ENCODE measurements at places on chromosomes 1 and 21. TPM values are rescaled to one million over a fixed set of nuclear protein-coding genes. Genes with fewer than 3 reads are reported as not detected.

GRCh38 chr1:13723810-13724209 lies 23.8 kb downstream of the PRDM2 start:
- DNase-seq = no peak
- H3K4me1 ChIP-seq = peaks cover 8% of the 10 kb centered on the region
- H3K36me3 ChIP-seq = no peaks in the 10 kb centered on the region
- H3K27me3 ChIP-seq = peaks cover 67% of the 10 kb centered on the region

GRCh38 chr21:36507397-36508018 lies 27.6 kb upstream of the CLDN14 start:
- DNase-seq = no peak
- no peaks in the 10 kb centered on the region for H3K27me3 ChIP-seq
- H3K27ac ChIP-seq = no peak overlapping the region
- no peaks in the 10 kb centered on the region for H3K36me3 ChIP-seq
- H3K4me1 ChIP-seq = no peaks in the 10 kb centered on the region

GRCh38 chr21:41957991-41958766 lies 4.4 kb upstream of the C2CD2 start:
- no peak overlapping the region for H3K4me3 ChIP-seq
- H3K27me3 ChIP-seq = peaks cover 1% of the 10 kb centered on the region
- H3K4me1 ChIP-seq = peaks cover 3% of the 10 kb centered on the region
- no peaks in the 10 kb centered on the region for H3K36me3 ChIP-seq
- no peak overlapping the region for H3K27ac ChIP-seq
- no peak for DNase-seq

GRCh38 chr1:169108863-169109560 lies 2.5 kb downstream of the ATP1B1 start:
- no peak overlapping the region for H3K27ac ChIP-seq
- H3K4me3 ChIP-seq = no peak overlapping the region
- no peaks in the 10 kb centered on the region for H3K27me3 ChIP-seq
- peaks cover 19% of the 10 kb centered on the region for H3K4me1 ChIP-seq
- DNase-seq = no peak

GRCh38 chr1:171817511-171818265 lies 23.6 kb upstream of the DNM3 start:
- DNase-seq = no peak
- H3K27me3 ChIP-seq = no peaks in the 10 kb centered on the region
- no peak overlapping the region for H3K27ac ChIP-seq
- no peaks in the 10 kb centered on the region for H3K36me3 ChIP-seq
- no peaks in the 10 kb centered on the region for H3K4me1 ChIP-seq
- peak overlapping the region; percentile 13 for H3K4me3 ChIP-seq

GRCh38 chr21:15164678-15165303 lies 100.0 kb upstream of the NRIP1 start:
- H3K4me3 ChIP-seq = no peak overlapping the region
- no peak overlapping the region for H3K27ac ChIP-seq
- no peaks in the 10 kb centered on the region for H3K36me3 ChIP-seq

- no peaks in the 10 kb centered on the region for H3K36me3 ChIP-seq
- no peak overlapping the region for H3K4me3 ChIP-seq
- H3K27me3 ChIP-seq = no peaks in the 10 kb centered on the region
- H3K4me1 ChIP-seq = peaks cover 6% of the 10 kb centered on the region
- DNase-seq = no peak
Observed at GRCh38 chr1:243268751-243269460, 13.1 kb downstream of the SDCCAG8 start.

GRCh38 chr1:175131095-175131494 lies 61.5 kb downstream of the KIAA0040 start:
- H3K27me3 ChIP-seq = no peaks in the 10 kb centered on the region
- H3K36me3 ChIP-seq = no peaks in the 10 kb centered on the region
- no peak overlapping the region for H3K4me3 ChIP-seq
- peaks cover 16% of the 10 kb centered on the region for H3K4me1 ChIP-seq

GRCh38 chr1:205284420-205285144 lies 37.0 kb downstream of the NUAK2 start:
- H3K4me3 ChIP-seq = no peak overlapping the region
- DNase-seq = peak; percentile 87
- H3K36me3 ChIP-seq = no peaks in the 10 kb centered on the region
- H3K27me3 ChIP-seq = no peaks in the 10 kb centered on the region
- peaks cover 9% of the 10 kb centered on the region for H3K4me1 ChIP-seq

DNA sequence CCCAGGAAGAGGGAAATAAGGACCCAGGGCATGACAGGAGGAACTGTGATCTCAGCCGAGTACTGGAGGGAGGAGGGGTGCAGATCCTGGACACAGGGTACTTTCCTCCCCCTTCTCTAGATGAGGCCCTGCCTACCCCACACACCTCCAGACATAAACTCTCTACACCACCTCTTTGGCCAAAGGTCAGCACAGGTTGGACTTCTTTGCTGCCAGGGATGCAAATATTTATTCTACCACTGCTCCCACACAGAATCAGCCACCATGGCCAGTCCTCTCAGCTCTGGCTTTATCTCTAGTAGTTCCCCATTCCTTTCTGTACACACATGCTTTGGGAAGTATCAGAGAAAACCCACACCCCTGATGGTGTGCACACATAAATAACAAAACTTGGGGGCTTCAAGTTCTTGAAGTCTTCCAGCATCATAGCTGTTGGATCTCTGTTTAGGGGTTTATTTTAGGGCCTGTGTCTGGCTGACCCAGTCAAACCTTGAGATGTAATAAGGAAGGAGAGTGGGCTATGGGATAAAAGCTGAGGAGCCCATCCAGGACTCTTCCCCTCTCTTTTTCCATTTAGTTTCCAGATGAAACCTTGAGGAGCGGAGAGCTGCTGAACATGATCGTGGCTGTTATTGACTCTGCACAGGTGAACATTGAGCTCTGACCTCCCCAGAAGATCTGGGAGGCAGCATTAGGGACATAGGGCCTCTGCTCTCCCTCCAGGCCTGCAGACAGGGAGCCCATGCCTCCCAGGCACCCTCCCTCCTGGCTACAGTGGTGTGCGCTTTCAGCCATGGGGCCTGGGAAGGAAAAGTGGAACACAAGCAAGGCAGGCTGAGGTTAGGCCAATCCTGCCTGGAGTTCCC lies 6.7 kb upstream of the SLC27A3 start:
- H3K4me3 ChIP-seq = no peak overlapping the region
- H3K36me3 ChIP-seq = peaks cover 21% of the 10 kb centered on the region
- H3K4me1 ChIP-seq = no peaks in the 10 kb centered on the region
- no peak for DNase-seq
- H3K27ac ChIP-seq = no peak overlapping the region

DNA sequence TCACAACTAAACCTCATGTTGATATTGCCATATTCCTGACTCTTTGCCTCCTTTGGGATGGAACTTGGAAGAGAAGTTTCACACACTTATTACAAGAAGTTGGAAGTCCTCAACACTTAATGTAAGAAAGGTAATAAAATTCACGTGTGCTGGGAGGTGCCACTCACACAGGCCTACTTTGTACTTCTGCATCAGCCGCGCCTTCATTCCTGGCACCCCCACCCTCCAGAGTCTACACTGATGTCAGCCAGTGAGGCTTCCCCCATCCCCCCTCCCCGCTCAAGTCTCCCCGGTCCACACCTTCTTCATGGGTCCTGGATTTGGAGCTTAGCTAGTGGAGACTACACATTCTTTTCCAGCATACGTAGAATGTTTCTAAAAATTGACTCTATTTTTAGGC lies 24.8 kb upstream of the SLC45A1 start:
- no peak overlapping the region for H3K4me3 ChIP-seq
- no peak overlapping the region for H3K27ac ChIP-seq
- no peaks in the 10 kb centered on the region for H3K27me3 ChIP-seq
- H3K4me1 ChIP-seq = no peaks in the 10 kb centered on the region

- H3K27me3 ChIP-seq = no peaks in the 10 kb centered on the region
- no peaks in the 10 kb centered on the region for H3K36me3 ChIP-seq
- no peak overlapping the region for H3K27ac ChIP-seq
- DNase-seq = no peak
- H3K4me3 ChIP-seq = no peak overlapping the region
- peaks cover 17% of the 10 kb centered on the region for H3K4me1 ChIP-seq
Observed at GRCh38 chr1:11781297-11781696, 19.3 kb downstream of the C1orf167 start.

- no peak overlapping the region for H3K4me3 ChIP-seq
- H3K27me3 ChIP-seq = no peaks in the 10 kb centered on the region
- DNase-seq = no peak
- H3K4me1 ChIP-seq = no peaks in the 10 kb centered on the region
- no peaks in the 10 kb centered on the region for H3K36me3 ChIP-seq
Observed at GRCh38 chr1:183982172-183982963, 55.2 kb downstream of the COLGALT2 start.

GRCh38 chr1:226661965-226662364 lies 77.1 kb downstream of the ITPKB start:
- H3K36me3 ChIP-seq = no peaks in the 10 kb centered on the region
- DNase-seq = no peak
- peaks cover 3% of the 10 kb centered on the region for H3K4me1 ChIP-seq

GRCh38 chr1:89190017-89190416 lies 8.7 kb downstream of the GBP4 start:
- no peak for DNase-seq
- no peaks in the 10 kb centered on the region for H3K36me3 ChIP-seq
- no peaks in the 10 kb centered on the region for H3K4me1 ChIP-seq
- no peak overlapping the region for H3K27ac ChIP-seq
- no peaks in the 10 kb centered on the region for H3K27me3 ChIP-seq

DNA sequence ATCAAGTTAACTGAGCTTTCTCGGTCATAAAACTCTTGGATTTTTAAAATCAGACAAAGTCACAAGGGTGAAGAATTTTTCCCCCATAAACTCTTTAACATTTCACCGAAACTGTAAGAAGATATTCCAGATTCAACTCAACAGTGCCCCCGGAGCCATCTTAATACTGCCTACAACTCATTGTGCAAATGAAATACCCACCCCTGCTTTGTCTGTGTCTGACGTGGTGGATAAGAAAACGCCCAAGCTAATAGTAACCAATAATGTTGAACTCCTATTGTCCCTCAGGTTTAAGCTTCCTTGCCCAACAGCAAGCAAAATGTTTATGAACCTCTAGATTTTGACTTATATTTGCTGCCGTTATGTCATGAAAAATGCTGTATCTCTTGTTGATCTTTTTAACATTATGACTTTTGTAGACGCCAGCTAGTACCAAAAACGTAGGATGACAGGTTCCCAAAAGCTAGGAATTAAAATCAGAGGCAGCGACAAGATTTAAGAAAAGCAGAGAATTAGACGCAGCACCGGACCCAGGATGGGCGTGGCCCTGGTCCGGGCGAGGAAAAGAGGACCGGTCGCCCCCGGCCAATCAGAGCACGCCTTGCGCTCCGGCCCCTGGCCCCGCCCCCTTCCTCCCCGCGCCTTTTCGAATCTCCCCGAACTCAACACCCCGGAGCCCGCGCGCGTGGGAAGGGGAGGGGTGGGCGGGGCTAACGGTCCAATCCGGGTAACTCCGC lies 1.1 kb downstream of the STMN1 start:
- peak; percentile 73 for DNase-seq
- peaks cover 9% of the 10 kb centered on the region for H3K4me1 ChIP-seq
- H3K27me3 ChIP-seq = no peaks in the 10 kb centered on the region
- H3K4me3 ChIP-seq = peak overlapping the region; percentile 95
- H3K27ac ChIP-seq = peak overlapping the region; percentile 24

GRCh38 chr21:17699524-17700189 lies 87.0 kb upstream of the BTG3 start:
- H3K4me1 ChIP-seq = no peaks in the 10 kb centered on the region
- no peak for DNase-seq
- H3K27ac ChIP-seq = no peak overlapping the region
- no peaks in the 10 kb centered on the region for H3K27me3 ChIP-seq

GRCh38 chr1:29202053-29202452 lies 20.4 kb upstream of the SRSF4 start:
- H3K4me1 ChIP-seq = no peaks in the 10 kb centered on the region
- no peaks in the 10 kb centered on the region for H3K27me3 ChIP-seq
- 0 out of 2 replicates have a peak, but pooled peaks cover 2% of the 10 kb centered on the region for H3K36me3 ChIP-seq
- no peak overlapping the region for H3K27ac ChIP-seq

DNA sequence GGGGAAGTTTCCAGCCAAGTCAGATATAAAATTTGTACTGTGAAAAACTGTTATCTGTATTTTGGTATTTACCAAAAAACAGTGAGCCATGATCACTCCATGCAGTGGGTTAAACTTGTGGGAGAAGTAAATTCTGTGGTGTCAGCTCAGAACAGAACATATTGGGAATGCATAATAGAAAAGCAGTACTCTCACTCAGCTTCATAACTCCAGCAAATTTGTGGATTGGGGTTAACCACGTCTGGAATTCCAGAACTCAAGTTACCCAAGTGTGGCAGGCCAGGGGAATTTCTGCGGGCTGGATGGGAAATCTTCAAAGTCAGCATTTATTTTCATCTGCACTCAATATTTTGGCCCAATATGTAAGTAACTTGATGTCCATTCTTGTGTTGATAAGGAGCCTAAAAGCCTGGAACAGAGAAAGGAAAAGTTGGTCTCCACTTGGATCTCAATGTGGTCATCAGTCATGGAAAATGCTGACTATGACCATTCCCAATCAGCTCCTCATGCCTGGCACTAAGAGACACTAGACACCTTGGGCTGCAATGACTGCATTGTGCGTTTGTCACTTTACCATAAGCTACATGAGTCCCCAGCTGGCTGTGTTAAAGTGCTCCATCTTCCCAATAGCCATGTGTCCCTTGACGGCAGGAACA lies 39.1 kb upstream of the ENAH start:
- no peaks in the 10 kb centered on the region for H3K27me3 ChIP-seq
- no peaks in the 10 kb centered on the region for H3K36me3 ChIP-seq
- DNase-seq = no peak
- H3K4me1 ChIP-seq = no peaks in the 10 kb centered on the region
- H3K27ac ChIP-seq = no peak overlapping the region

DNA sequence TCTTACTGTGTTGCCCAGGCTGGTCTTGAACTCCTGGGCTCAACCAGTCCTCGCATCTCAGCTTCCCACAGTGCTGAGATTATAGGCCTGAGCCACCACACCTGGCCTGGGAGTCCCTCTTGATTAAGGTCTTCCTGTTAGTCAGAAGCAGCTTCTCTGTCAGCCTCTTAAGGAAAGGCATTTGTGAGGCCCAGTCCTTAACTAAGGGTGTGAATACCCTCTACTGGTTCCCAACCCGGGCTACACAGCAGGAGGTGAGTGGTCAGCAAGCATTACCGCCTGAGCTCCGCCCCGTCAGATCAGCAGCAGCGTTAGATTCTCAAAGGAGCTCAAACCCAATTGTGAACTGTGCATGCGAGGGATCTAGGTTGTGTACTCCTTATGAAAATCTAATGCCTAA lies 117.2 kb downstream of the DYRK1A start:
- no peaks in the 10 kb centered on the region for H3K36me3 ChIP-seq
- no peaks in the 10 kb centered on the region for H3K27me3 ChIP-seq
- no peak overlapping the region for H3K27ac ChIP-seq
- peaks cover 2% of the 10 kb centered on the region for H3K4me1 ChIP-seq
- DNase-seq = peak; percentile 13

DNA sequence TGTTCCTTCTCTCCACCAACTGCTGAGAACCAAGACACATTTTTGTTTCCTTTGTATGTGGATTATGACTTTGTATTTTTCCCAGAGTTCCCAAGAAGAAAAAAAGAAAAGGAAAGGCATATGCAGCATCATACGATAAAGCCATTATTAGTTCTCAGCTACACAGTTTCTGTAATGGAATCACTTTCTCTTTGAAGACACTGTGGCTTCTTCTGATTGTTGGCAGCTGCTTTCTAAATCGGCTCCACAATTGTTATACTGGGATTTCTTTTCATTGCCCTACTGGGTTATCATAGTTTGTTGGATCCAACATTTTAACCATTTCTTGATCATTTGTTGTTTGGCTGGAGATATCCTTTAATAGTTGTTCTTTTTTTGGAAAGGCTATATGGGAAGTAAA lies 89.5 kb upstream of the HIVEP3 start:
- no peak overlapping the region for H3K4me3 ChIP-seq
- no peaks in the 10 kb centered on the region for H3K36me3 ChIP-seq
- DNase-seq = no peak
- no peaks in the 10 kb centered on the region for H3K27me3 ChIP-seq

Gene PAX7
- total RNA-seq = not detected

Gene PRAMEF12
- total RNA-seq = not detected

Gene NDC1
- total RNA-seq = 57.0 TPM

Gene LCE1F
- not detected for total RNA-seq

Gene FALEC
- not detected for total RNA-seq

Gene OR2M3
- not detected for total RNA-seq

Gene OBSCN
- total RNA-seq = 28.4 TPM

Measured in H1 (cell line).